ENCODE measurements at places on chromosomes 4 and X.
A peak's percentile ranks its signal among the peaks of the same experiment; 100 is the strongest.

DNA sequence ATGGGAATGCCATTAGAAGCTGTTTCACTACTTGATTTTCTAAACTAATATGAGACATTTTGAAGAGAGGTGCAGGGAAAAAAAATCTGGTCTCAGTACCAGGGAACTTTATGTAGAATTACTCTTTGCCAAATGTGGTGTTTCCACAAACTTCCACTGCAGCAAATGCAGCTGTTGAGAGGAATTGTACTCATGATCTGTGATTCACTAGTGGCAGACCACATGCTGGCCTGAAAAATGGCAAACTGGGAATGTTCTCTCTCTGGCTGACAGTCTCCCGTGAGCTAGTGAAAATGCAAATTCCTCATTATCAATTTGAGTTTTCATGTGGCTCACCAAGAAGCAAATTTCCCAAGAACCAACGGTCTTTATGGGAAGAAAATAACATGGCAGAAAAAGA lies 37.8 kb upstream of the GPR101 start:
- no peak for DNase-seq

DNA sequence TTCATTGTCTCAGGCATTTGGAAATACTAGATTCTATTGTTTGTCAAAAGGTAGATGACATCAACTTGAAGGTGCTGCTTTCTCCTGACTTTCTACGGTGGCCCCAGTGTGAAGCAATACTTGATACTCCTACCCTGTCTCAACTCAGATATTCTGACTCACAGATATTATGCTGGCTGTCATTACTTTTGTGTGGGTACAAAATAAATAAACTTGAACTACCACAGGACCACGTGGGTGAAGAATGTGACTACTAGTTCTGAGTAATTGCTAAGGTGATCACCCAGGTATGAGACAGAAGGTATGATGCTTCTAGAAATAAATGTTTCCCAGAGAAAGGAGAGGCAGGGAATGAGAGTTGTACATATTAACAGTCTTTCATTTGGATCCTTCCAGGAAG lies 275.3 kb upstream of the SPOCK3 start:
- no peak for DNase-seq

GRCh38 chr4:10701161-10701560 lies 16.6 kb upstream of the CLNK start:
- DNase-seq = no peak

- peak; percentile 12 for DNase-seq
Observed at GRCh38 chr4:124018383-124019317, 622.1 kb downstream of the SPRY1 start.

GRCh38 chr4:18440527-18441202 lies 419.1 kb upstream of the LCORL start:
- DNase-seq = no peak

DNA sequence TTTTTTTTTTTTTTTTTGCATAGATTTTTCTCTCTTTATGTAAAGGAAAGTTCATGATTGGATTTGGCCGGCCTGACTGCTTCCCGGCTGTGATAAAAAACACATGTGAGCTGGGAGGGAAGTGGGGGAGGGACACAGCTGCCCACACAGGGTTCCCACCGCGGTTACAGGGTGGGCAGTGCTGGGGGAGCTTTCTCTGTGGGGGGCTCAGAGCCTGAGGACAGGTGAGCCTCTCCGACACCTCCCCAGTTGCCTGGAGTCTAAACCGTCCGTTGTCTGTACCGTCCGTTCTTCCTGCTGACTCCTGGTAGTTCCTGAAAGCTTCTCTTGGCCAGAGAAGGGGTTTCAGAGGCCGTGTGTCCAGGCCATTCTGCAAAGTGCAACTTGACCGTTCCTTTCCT lies 21.8 kb downstream of the SHOX start:
- no peak for DNase-seq

DNA sequence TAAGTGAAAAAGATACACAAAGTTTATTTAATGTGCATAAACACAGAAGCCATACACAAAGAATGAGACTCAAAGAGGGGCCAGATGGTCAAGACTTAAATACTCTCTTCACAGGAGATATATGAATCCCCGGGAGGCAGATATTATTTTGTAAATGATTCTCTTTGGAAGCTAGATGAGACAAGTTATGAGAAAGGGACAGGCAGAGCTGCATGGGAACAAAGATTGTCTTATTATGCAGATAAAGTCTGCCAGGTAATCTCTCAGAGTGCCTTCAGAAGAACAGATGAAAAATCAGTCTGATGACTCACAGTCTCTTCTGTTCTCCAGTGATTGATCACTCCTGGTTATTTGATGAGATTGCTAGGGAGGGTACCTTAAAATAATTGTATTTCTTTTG lies 89.0 kb downstream of the NAF1 start:
- no peak for DNase-seq

GRCh38 chr4:217891-218290 lies 87.4 kb downstream of the ZNF732 start:
- DNase-seq = no peak

GRCh38 chr4:47002580-47002979 lies 9.2 kb upstream of the GABRA4 start:
- DNase-seq = no peak

DNA sequence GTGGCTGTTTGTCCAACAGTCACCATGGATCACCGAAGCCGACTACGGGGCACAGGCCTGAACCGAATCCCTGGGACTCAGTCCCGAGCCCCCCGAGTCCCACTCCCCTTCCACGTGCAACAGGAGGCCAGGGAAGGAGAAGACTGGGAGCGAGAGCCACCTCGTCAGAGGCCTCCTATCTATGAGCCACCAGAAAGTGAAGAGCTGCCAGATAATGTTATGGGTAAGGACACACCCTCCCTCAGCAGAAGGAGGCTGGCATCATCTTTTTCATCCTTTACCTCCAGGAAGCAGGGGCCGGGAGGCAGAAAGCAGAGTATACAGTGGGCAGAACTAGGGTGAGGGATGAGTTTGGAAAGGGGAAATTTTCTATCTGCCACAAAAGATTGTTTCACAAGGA lies 2.8 kb upstream of the PRDX4 start:
- no peak for DNase-seq
